Psoas muscle (tissue), 8 donors: ENCODE measurements at places on chromosomes 13 and 19.

DNA sequence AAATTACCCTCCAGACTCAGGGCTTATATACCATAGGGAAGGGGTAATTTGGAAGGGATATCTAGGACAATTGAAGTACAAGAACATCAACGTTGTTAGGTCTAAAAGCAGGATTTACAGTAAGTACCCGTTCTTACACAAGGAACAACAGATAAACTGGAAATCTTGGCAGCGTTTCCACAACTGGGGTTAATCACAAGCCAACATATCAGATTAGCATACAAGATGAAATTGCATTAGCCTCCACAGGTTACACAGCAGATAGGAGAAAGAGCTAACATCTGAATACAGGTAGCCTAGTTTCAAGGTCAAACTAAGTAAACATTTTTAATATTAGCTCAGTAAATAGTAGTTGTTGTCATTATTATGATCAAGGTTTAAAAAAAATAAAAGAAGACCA lies 1214.0 kb upstream of the PCDH20 start:
- H3K36me3 ChIP-seq = no peaks in the 10 kb centered on the region
- H3K27ac ChIP-seq = no peak overlapping the region
- no peak overlapping the region for H3K4me3 ChIP-seq
- no peaks in the 10 kb centered on the region for H3K4me1 ChIP-seq

- no peaks in the 10 kb centered on the region for H3K36me3 ChIP-seq
- no peak overlapping the region for H3K27ac ChIP-seq
- no peaks in the 10 kb centered on the region for H3K27me3 ChIP-seq
- H3K4me3 ChIP-seq = no peak overlapping the region
- H3K4me1 ChIP-seq = no peaks in the 10 kb centered on the region
Measured at GRCh38 chr13:33958964-33959363, 141.0 kb downstream of the RFC3 start.

DNA sequence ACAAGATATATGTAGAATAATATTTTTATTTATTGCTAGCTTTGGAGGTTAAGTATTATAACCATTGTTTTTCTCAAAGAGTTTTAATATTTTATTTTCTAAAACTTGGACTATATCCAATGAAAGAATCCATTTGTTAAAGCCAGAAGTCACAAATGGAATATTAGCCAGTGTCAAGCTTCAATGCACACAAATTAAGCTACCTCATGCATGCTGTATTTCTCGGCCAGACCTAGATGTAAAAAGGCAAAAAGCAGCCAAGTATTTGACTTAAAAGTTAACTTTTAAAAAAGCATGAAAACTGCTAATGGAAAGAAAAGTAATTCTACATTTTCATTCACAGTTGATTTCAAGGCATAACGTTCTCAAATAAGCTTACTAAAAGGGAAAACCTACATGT lies 160.0 kb upstream of the ATXN8OS start:
- no peak for DNase-seq
- H3K27me3 ChIP-seq = no peaks in the 10 kb centered on the region
- no peaks in the 10 kb centered on the region for H3K4me1 ChIP-seq
- no peak overlapping the region for H3K27ac ChIP-seq

DNA sequence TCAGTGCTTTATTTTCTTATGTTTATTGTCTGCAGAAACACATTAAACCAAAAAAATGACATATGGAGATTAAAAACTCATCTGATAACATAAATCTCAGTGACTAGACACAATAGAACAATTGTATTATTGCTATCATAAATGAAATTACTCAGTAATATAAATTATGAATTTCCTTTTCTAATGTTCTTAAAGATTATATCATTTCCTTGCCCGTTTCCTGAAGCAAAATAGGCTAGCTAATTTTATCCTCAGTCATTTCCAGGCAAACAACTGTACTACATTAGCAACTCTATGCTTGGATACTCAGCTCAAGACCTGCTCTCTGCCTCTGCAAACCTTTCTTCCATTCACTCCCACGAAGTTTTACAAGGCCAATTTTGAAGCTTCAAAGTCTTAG lies 61.2 kb downstream of the RFC3 start:
- peaks cover 3% of the 10 kb centered on the region for H3K4me1 ChIP-seq
- H3K27ac ChIP-seq = no peak overlapping the region
- no peak overlapping the region for H3K4me3 ChIP-seq
- H3K36me3 ChIP-seq = no peaks in the 10 kb centered on the region
- DNase-seq = no peak
- H3K27me3 ChIP-seq = no peaks in the 10 kb centered on the region

GRCh38 chr13:28716511-28716910 lies 2.3 kb downstream of the SLC46A3 start:
- no peaks in the 10 kb centered on the region for H3K27me3 ChIP-seq
- no peak for DNase-seq
- H3K4me1 ChIP-seq = peaks cover 18% of the 10 kb centered on the region
- no peak overlapping the region for H3K4me3 ChIP-seq

- H3K27ac ChIP-seq = no peak overlapping the region
- H3K4me1 ChIP-seq = no peaks in the 10 kb centered on the region
- no peaks in the 10 kb centered on the region for H3K27me3 ChIP-seq
- no peaks in the 10 kb centered on the region for H3K36me3 ChIP-seq
- H3K4me3 ChIP-seq = peak overlapping the region; percentile 59
- DNase-seq = no peak
Measured at GRCh38 chr19:43638214-43638994, 1.2 kb downstream of the CADM4 start.

DNA sequence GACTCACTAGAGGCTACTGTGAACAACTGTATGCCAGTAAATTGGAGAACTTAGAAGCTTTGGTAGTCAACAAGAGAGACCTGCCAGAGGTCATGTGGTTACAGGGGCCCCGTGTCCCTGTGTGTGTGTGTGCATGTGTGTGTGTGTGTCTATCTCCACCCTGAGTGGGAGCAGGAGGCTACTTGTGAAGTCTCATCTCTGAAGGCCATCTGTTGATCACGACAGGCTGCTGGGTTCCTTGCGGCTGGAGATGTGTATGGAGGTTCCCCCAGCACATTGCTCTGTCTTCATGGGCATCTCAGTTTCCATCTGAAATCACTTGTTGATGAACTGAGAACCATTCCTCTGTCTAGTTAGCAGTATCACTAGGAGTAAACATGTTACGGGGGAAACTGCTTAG lies 58.2 kb upstream of the TEX29 start:
- DNase-seq = no peak
- H3K4me3 ChIP-seq = no peak overlapping the region
- H3K27me3 ChIP-seq = no peaks in the 10 kb centered on the region
- H3K4me1 ChIP-seq = peaks cover 4% of the 10 kb centered on the region

DNA sequence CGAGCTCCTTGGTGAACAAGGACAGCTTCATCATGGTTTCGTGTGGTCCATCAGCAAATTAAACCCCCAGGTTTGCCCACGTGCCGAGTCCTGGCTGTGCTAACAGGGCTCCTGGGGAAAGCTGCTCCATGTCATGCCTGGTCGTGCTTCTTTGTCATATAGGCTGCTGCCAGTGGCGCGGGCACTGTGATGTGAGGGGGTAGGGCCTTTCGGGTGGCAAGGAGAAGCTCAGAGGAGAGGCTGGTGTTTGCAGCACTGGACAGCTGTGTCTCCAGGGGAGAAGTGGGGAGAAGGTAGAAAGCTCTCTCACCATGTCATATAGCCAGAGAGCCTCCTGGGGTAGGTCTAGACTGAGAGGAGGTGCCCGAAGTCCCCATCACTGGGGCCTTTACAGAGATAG lies 13.3 kb downstream of the VSTM2B start:
- DNase-seq = no peak
- no peaks in the 10 kb centered on the region for H3K4me1 ChIP-seq
- H3K4me3 ChIP-seq = no peak overlapping the region
- H3K36me3 ChIP-seq = no peaks in the 10 kb centered on the region

DNA sequence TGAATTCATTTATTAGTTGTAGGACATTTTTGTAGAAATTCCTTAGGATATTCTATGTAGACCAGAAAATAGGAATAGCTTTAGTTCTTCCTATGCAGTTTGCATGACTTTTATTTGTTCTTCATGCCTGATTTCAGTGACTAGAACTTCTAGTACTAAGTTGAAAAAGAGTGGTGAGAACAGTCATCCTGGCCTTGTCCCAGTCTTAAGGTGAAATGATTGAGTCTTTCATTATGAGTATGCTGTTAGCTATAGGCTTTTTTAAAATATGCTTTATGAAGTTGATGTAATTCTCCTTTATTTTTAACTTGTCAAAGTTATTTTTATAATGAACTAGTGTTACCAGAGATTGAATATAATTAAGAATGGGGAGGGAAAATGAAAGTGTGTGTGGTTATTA lies 690.1 kb upstream of the KLHL1 start:
- H3K4me1 ChIP-seq = no peaks in the 10 kb centered on the region
- H3K4me3 ChIP-seq = no peak overlapping the region
- no peaks in the 10 kb centered on the region for H3K36me3 ChIP-seq
- H3K27ac ChIP-seq = no peak overlapping the region

- H3K27me3 ChIP-seq = no peaks in the 10 kb centered on the region
- H3K4me3 ChIP-seq = no peak overlapping the region
- peaks cover 42% of the 10 kb centered on the region for H3K36me3 ChIP-seq
- no peak for DNase-seq
- H3K4me1 ChIP-seq = no peaks in the 10 kb centered on the region
- no peak overlapping the region for H3K27ac ChIP-seq
Measured at GRCh38 chr19:4425537-4425936, 23.1 kb downstream of the CHAF1A start.

GRCh38 chr19:35106291-35106583 lies 9.4 kb upstream of the FXYD3 start:
- no peak overlapping the region for H3K4me3 ChIP-seq
- no peak for DNase-seq
- H3K27ac ChIP-seq = no peak overlapping the region

DNA sequence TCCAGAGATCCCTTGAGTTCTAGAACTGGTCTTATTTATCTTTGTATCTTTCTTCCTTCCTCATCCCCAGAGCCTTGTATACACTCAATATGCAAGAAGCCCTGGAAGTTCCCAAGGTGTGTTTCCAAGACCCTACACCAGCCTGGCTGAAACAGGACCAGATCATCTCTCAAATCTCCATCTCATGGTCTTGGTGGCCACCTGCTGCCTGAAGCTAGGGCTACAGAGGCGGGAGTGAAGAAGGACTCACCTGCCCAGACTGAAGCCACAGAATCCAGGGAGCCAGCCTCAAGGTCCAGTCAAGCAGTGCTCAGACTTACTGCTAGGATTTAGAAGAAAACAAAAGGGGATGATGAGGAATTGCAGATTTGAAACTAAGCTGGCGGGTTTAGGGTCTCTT lies 6.1 kb upstream of the CYSLTR2 start:
- no peaks in the 10 kb centered on the region for H3K27me3 ChIP-seq
- no peak overlapping the region for H3K27ac ChIP-seq
- H3K36me3 ChIP-seq = no peaks in the 10 kb centered on the region
- H3K4me3 ChIP-seq = no peak overlapping the region
- H3K4me1 ChIP-seq = no peaks in the 10 kb centered on the region
- no peak for DNase-seq

GRCh38 chr13:24233351-24233901 lies 72.9 kb downstream of the SPATA13 start:
- H3K4me1 ChIP-seq = no peaks in the 10 kb centered on the region
- H3K27ac ChIP-seq = no peak overlapping the region
- H3K36me3 ChIP-seq = no peaks in the 10 kb centered on the region
- no peak for DNase-seq
- no peak overlapping the region for H3K4me3 ChIP-seq

DNA sequence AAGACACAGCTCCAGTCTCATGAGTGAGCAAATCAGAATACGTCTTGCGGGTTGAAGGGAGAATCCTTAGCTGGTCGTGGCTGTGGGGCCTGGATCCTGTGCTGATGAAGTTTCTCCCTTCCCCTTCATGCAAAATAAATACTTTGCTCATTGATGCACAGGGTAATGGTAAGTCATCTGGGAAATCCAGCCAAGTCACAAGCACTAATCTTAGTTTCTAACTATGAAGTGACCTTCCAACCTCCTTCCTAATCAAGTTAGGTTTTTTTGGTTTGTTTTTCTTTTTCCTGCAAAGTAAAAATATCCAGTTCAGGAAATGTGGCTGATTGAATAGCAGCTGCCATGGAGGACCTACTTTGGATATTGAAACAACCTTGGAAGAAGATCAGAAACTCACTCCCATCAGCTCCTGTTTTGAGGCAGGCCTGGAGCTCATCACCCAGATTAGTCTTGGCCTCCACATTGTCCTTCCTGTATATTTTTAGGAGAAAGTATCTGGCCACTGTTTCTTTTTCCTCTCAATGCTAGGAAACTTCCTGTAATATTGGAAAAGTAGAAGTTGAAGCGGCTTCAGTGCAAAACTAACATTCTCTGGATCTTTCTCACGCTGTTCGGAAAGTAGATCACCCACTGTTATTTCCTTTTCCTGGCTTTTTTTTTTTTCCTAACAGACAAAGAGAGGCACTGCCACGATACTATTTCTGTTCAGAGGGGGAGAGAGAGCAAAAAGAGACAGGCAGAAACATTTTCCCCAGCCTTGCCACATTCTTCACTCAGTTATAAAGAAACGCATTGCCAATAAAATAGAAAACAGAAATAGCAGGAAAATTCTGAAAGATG lies 12.3 kb upstream of the ARL11 start:
- H3K4me1 ChIP-seq = no peaks in the 10 kb centered on the region
- no peak overlapping the region for H3K4me3 ChIP-seq
- DNase-seq = no peak
- no peaks in the 10 kb centered on the region for H3K27me3 ChIP-seq
- H3K27ac ChIP-seq = no peak overlapping the region

GRCh38 chr13:113152984-113153809 lies 5.3 kb upstream of the PROZ start:
- H3K27ac ChIP-seq = peak overlapping the region; percentile 86
- no peaks in the 10 kb centered on the region for H3K36me3 ChIP-seq
- DNase-seq = peak; percentile 79
